ENCODE measurements at places on chromosomes 1 and 21.

DNA sequence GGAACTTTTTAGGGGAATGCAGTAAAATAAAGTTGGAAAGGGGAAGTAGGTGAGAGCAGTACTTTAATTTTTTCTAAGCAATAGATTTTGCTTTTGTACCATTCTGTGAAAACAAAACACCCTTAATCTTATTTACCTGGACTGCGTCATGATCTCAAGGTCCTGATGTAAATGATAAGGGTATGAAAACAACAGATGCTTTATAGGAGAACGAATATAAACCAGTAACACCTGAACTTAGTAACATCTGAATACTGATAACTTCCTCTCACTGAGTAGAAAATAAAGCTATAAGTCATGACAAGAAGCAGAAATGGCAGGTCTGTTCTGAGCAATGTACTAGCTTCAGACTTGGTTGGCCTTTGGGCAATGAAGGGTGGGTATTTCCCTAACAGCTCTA, 77.7 kb downstream of the GDAP2 start:
- no peak for DNase-seq

- no peak for DNase-seq
Observed at GRCh38 chr1:107213225-107213624, 72.4 kb downstream of the NTNG1 start.

- DNase-seq = no peak
Observed at GRCh38 chr1:198117267-198117666, 39.5 kb upstream of the NEK7 start.

GRCh38 chr1:82225421-82226185, 424.9 kb downstream of the ADGRL2 start:
- peak; percentile 79 for DNase-seq

DNA sequence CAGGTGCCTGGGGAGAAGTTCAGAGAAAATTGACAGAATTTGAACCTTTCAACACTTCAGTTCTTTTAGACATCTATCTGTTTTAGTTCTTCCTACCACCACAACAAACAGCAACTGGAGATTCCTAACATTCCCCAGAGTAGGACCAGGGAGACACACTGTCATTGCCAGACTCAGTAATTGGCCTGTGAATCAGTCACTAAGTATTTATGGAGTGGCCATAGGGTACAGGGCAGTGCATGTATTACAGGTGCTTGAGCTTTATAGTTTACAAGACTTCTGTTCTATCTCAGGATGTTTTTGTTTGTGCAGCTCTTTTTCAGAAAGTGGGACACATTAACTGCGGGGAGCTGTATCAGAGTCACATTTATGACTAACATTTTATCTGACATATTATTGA, 1.7 kb downstream of the CDC14A start:
- peak; percentile 7 for DNase-seq

All from A673 (cell line).